Spinal cord (tissue), 10 donors: ENCODE measurements at places on chromosomes 13 and 19. TPM values are rescaled to one million over a fixed set of nuclear protein-coding genes. Genes with fewer than 3 reads are reported as not detected.

Gene N4BP2L1
- 23.4 TPM for total RNA-seq

Gene AZU1
- total RNA-seq: 2.0 TPM

Gene SLC44A2
- total RNA-seq: 60.4 TPM

Gene ZNF20
- total RNA-seq: 10.7 TPM

Gene CRX
- total RNA-seq: 0.17 TPM

Gene DLL3
- 16.8 TPM for total RNA-seq

Gene ZNF763
- total RNA-seq: 5.7 TPM

Gene DNAAF3
- 2.2 TPM for total RNA-seq

Gene YJEFN3
- 4.4 TPM for total RNA-seq

Gene TGDS
- total RNA-seq: 17.1 TPM

Gene MIA
- 7.9 TPM for total RNA-seq

Gene SYT3
- 10.0 TPM for total RNA-seq

Gene ITGBL1
- 189 TPM for total RNA-seq

Gene CACNG6
- total RNA-seq: 0.94 TPM

Gene NR1H2
- total RNA-seq: 24.4 TPM

Gene ZNF541
- total RNA-seq: 0.22 TPM

Gene ZNF382
- 26.7 TPM for total RNA-seq

Gene CPT1C
- 23.2 TPM for total RNA-seq

DNA sequence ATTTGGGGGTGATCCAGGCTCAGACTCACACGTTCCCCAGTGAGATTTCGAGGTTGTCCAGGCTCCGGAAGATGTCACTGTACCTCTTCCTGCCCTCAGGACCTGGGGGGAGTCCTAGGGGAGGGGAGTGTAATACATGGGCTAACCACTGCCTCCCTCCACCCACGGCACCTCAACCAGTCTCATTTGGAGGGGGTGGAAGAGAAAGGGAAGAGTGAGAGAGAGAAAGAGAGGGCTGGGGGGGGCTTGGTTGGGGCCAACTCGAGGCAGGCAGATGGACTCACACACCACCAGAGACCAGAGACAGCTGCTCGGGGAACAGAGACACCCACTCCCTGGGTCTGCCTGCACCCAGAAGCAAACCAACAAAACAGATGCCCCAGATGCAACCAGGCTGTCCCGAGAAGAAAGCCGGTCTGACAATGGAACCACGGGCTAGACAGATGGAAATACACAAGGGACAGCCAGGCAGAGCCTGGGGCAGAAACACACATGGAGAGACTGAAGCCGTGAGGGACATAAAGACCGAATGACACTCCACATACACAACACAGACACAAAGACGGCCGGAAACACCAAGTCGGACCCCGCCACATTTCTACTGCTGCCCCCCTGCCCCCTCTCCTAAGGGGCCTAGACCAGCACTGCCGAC is 825 bp downstream of the GMIP start:
- DNase-seq: no peak

- no peak for DNase-seq
These were observed 1.3 kb downstream of the PRKD2 start for GRCh38 chr19:46715620-46715974.

- no peak for DNase-seq
These were observed 86.7 kb downstream of the MBNL2 start for GRCh38 chr13:97308735-97309429.

DNA sequence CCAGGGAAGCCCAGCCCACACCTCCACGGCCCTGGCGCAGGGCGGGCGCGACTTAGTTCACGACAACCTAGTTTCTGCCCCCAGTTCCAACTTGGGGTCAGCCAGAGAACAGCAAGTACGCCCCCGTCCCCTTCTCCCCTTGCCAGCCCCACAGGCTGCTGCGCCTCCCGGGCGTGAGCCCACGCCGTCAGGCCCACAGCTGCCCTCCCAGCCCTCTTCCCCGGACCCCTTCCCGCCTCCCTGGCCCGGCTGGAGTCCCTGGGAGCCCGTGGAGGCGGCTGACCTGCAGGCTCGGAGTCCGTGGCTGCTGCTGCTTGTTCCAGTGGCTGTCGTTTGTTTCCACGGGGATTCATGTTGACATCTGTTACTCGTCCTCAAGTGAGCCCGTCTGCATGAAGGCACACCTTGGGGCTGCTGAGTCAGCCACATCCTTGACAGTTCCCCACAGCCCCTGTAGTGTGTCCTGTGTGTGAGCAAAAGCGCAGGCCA is 86.0 kb downstream of the ATP11A start:
- no peak for DNase-seq

GRCh38 chr13:76799696-76800095 is 86.5 kb downstream of the KCTD12 start:
- no peak for DNase-seq

GRCh38 chr19:35797663-35798062 is 15.0 kb downstream of the PRODH2 start:
- DNase-seq: no peak

GRCh38 chr13:51339952-51340732 is 651 bp downstream of the SERPINE3 start:
- DNase-seq: no peak

DNA sequence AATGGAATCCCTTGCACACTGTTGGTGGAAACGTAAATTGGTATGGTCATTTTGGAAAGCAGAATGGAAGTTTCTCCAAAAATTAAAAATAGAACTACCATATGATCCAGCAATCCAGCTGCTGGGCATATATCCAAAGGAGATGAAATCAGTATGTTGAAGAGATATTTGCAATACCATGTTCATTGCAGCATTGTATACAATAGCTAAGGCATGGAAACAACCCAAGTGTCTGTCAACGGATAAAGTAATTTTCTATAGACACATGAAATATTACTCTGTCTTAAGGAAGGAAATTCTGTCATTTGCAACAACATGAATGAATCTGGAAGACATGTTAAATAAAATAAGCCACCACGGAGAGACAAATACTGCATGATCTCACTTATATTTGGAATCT is 124.7 kb downstream of the GPC5 start:
- no peak for DNase-seq

- DNase-seq: no peak
These were observed 1.4 kb upstream of the MIR17HG start for GRCh38 chr13:91346062-91346461.

GRCh38 chr19:47280183-47280797 is 5.6 kb downstream of the INAFM1 start:
- no peak for DNase-seq

DNA sequence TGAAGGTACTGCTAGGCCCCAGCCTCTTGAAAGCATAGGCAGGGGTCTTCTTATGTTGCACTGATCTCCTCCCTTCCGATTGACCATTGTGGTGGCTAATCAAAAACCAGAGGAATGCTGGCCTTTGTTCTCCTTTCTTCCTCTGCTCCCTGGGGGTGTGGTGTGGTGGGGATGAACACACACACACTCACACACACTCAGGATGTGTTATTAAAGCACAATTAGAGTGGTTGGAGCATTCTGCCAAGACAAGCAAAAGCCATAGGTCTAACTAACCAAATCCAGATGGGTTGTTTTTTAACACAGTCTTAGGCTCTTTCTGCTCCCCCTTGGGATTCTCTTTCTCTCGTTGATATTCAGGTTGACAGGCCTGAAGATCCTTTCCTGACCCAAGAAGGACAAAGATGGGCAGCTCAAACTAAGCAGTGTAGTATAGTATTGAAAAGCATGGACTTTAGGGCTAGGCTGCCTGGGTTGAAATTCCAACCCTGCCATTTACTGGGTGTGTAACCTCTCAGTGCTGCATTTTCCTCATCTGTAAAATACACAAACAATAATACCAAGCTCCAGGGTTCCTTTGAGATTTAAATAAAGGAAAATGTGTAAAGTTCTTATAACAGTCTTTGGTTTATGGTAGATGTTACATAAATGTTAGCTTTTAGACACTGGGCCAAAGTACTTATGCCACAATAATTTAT is 25.5 kb upstream of the DGKH start:
- no peak for DNase-seq

DNA sequence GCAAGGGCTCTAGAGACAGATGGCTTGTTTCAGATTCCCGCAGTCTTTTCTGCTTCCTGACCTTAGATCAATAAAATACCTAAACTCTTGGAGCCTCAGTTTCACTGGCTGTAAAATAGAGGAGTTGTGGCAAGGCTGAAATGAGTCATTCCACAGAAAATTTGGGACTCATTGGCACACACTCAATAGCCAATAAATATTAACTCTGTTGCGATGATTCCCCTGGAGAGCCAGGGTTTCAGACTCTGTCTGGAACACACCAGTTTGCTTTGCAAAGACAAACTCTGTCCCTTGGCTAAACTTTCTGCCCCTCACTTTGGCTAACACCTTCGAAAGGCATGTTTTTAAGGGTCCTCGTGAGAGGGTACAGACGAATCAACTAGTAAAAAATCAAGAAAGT is 18.1 kb upstream of the UBE2L5 start:
- no peak for DNase-seq

DNA sequence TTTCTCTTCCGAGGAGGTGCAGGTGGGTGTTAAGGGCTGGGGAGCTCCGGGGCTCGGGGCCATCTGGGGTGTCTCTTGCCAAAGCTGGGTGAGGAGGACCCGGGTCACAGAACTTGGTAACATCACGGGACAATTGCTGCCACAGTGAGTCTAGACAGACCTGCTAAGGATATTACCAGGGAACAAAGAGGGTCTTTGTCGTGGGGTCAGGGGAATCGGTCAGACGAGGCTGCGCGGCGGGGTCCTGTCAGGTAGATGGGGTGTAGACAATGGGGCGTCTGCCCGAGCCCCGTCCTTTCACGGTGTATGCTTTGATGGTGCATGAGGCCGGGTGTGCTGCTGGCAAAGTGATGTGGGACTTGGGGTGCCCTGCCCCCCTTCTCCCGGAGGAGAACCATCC is 7.8 kb downstream of the PGPEP1 start:
- no peak for DNase-seq

GRCh38 chr13:113817860-113818691 is 45.8 kb downstream of the GAS6 start:
- no peak for DNase-seq

DNA sequence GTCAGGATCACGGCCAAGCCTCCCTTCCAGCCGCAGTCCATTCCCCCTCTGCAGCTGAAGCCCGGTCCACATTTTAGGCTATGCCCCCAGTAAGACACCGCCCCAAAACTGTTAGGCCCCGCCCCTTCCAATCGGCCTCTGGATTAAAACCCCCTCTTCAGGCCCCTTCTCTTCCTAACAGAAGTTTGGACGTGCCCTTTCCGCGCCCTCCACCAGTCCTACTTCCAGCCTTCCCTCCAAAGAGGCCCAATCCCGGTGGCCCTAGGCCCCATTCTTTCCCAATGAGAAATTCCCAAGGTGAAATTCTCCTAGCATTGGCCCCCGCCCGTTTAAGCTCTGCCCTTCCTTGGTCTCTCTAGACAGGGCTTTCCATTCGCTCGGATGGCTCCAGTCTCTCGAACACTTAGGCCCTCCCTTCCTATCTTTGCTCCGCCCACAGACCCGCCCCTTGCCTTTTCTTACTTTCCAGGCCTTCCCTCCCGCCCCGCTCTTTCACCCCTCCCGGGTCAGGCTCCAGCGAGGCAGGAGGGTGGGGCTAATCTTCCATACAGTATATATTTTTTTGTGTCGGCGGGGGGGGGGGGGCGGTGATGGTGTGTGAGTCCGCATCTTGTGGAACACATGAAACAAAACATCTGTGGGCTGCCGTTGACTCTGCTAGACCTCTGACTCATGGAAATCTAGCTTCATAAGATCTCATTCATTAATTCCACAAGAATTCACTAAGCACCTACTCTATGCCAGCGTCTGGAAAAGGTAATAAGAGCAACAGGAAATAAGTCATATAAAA is 13.6 kb downstream of the LTBP4 start:
- no peak for DNase-seq

- DNase-seq: no peak
These were observed 13.1 kb upstream of the CEACAM16 start for GRCh38 chr19:44685877-44686276.

DNA sequence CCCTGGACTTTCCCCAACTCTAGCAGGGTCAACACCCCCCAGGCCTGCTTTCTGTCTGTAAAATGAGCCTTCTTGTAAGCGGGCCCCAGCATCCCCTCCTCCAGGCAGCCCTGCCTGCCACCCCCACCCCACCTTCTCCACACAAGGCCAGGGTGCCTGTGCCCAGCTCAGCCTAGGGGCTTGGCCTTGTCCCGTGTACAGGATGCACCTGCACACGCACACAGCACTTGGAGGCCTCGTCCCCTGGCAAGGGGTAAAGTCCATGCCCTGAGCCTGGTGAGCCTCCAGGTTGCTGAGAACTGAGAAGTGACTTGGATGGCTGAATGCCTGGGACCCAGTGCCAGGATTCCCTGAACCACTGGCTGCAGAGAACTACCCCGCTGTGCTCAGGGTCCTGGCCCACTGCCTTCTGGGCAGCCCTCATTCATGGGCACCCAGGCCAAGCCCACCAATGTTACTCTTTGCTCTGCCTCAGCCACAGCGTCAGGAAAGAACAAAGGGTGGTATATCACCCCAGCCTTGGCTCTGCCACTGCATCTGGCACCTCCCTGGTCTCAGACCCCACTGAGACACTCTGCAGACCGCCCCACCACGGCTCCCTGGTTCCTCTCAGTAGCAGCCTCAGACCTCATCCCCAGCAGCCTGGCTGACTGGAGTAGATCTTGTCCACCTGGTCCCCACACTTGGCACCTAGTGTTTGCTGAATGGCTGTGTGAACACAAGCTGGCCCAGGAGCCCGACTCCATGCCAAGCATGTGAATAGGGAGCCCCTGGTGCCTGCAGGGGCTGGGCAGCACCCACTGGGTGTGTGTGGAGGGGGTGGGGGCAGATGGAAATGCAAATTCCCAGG is 1.8 kb upstream of the TM6SF2 start:
- DNase-seq: no peak

DNA sequence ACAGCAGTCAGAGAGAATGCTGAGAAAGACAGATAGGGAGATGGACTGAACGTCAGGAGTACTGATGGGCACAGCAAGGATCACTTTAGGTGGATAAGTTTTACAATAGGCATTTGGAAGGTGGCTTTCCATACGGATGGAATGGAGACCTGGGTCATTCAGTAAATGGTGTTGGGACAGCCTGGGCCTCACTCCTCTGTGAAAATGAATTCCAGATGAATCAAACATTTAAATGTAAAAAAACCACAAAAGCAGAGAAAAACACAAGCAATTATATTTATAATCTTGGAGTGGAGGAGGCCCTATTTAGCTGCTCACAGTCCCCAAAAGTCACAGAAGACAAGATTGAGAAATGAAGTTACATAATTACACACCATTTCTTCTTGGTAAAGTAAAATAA is 4.7 kb downstream of the IL17D start:
- DNase-seq: no peak

GRCh38 chr13:74003374-74003773 is 130.8 kb downstream of the KLF12 start:
- no peak for DNase-seq

DNA sequence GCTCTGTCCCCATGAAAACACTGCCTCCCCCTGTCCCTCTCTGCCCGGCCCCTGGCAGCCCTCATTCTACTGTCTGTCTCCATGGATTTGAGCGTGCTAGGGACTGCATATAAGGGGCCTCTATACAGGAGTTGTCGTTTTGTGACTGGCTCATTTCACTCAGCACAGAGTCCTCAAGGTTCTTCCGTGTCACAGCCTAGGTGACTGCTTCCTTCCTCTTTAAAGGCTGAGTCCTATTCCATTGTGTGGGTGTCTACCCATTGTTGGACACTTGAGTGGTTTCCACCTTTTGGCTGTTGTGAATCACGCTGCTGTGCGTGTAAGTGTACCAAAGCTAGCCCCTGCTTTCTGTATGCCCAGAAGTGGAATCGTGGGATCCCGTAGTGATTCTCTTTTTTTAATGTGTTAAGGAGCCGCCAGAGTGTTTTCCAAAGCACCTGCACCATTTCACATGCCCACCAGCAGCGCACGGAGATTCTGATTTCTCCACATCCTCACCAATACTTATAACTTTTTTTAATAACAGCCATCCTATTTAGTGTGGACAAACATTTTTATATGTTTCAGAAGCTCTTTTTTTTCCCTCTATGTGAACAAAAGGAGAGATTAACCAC is 116.7 kb downstream of the COL4A2 start:
- DNase-seq: no peak

- no peak for DNase-seq
These were observed 4.6 kb downstream of the SPRY2 start for GRCh38 chr13:80336370-80336769.
